D721Med (cell line): ENCODE measurements at places on chromosomes 6 and 20.

DNA sequence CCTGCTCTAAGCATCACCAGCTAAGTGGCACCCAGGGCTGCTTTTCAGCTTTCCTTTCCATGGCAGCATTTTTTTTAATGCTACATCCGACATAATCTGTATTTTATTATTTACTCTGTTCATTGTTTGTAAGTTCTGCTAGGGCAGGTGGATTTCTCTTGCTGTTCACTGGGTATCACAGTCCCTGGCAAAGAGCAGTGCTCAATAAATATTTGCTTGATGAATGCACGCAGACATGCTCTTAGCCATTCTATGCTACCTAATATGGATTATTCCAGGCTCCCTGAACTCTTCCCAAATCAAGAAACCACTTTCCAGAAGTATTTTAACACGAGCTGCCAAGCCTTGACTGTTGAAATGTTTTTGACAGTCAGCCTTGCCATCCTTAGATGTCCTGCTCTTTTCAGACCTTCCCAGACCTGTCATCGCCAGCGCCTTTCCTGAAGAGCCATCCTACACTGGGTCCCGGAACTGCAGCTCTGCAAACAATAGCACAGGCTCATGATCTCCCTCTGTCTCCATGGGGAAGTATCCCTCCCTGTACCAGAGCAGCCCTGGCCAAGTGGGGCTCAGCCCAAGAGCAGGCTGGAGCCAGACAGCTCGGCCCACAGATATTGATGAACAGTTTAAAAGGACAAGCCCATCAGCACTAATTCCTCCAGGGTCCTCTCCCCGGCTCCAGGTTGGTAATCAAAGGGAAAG, 136.5 kb upstream of the CDH4 start:
- no peak for DNase-seq

GRCh38 chr20:9043364-9043763, 25.5 kb upstream of the PLCB4 start:
- DNase-seq: no peak

DNA sequence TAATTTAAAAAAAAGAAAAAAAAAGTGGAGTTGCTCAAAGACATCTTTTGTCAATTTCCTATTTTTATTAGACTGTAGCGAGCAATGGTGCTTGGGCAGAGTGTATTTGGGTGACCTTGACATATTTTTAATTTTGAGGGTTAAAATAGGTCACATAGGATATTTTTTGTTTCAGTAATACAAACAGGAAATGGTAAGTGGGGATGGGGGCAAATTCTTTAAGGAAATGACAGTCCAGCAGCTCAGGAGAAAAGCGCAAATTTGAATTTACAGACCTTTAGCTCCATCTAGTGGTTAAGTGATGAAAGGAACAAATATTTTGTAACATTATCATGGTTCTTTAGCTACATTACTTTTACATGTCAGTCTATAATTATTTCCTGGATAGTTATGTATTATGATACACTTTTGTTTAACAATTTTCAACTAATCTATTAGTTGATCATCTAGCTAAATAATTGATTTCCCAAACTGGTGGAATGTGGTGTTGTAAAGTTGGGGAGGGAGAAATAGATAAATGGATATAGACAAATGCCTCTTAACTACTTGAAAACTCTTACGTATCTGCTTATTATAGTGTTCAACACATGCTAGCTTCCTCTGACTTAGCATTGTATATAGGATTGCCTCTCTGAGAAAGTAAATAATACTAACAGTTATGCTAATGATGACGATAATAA, 10.0 kb downstream of the CITED2 start:
- DNase-seq: no peak

DNA sequence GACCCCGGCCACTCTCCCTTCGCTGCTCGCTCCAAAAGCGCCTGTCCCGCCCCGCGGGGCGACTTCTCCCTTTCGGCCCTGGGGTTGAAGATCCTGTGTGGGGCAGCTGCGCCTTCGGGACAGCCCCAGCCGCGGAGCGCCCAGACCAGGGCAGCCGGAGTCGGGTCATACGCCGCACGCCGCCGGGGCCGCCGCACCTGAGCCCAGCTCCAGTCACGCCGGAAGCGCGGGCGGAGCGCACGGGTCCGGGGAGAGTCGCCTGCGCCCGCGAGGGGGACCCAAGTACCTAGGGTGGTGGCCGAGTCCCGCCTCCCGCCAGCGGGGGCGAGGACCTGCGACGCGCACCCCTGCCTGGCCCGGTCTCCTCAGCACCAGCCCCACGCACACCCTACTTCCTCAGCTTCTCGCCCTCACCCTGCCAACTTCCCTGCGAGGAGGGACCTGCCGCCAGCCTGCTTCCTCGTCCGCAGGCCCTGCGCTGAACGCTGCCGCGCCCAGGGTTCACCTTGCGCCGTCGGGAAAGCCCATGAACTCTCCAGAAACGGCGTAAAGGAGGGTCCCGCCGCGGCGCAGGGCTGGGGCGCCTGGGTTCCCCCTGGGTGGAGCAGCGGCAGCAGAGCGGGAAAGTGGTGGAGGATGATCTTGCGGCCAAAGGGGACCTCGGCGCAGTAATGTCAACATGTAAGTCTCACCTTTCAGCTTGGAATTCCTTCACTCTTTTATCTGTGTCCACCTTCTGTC, at the start of gene ADGRG6:
Gene ADGRG6 (plus strand): TSS at position 357 of the 741 bp plus-strand sequence. CDS start 323 bp downstream, at position 680.
- no peak for DNase-seq

DNA sequence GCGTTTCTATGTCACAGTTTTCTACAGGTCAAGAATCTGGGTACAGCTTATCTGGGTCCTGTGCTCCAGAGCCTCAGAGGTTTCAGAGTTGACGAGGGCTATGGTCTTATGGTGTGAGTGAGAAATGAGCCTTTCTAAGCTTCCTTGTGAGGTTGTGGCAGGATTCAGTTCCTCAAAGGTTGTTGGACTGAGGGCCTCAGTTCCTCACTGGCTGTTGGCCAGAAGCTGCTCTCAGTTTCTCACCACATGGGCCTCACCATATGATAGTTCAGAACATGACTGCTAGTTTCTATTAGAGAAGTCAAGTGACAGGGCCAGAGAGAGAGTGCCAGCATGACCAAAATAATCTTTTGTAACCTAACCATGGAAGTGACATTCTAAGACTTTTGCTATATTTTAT, 96.1 kb downstream of the NUS1 start:
- no peak for DNase-seq
